Activated naive CD8-positive, alpha-beta T cell treated with anti-CD3 and anti-CD28 coated beads, Interleukin-2, amount 10 ng/mL, durations not matched to agents 7 days and 5 days (primary cell): ENCODE measurements at places on chromosomes 2 and 18. TPM values are rescaled to one million over a fixed set of nuclear protein-coding genes. Genes with fewer than 3 reads are reported as not detected.

The TDRD15 gene
- total RNA-seq, result 0.06 TPM

- H3K4me3 ChIP-seq, result no peak overlapping the region
- DNase-seq, result no peak
- H3K4me1 ChIP-seq, result peaks cover 14% of the 10 kb centered on the region
- peaks cover 4% of the 10 kb centered on the region for H3K36me3 ChIP-seq
- H3K27me3 ChIP-seq, result no peaks in the 10 kb centered on the region
Measured at GRCh38 chr18:62771494-62772270, 56.3 kb downstream of the PHLPP1 start.

The MGAT4A gene
- total RNA-seq, result 124 TPM

The GKN2 gene
- total RNA-seq, result not detected

- H3K4me3 ChIP-seq, result peak overlapping the region; percentile 48
- H3K27me3 ChIP-seq, result no peaks in the 10 kb centered on the region
- H3K27ac ChIP-seq, result peak overlapping the region; percentile 81
Measured at GRCh38 chr2:54588244-54588899, 132.2 kb downstream of the SPTBN1 start.
